Thoracic aorta (tissue), 2 donors: ENCODE measurements at places on chromosomes 6 and 20. TPM values are rescaled to one million over a fixed set of nuclear protein-coding genes. Genes with fewer than 3 reads are reported as not detected.

DNA sequence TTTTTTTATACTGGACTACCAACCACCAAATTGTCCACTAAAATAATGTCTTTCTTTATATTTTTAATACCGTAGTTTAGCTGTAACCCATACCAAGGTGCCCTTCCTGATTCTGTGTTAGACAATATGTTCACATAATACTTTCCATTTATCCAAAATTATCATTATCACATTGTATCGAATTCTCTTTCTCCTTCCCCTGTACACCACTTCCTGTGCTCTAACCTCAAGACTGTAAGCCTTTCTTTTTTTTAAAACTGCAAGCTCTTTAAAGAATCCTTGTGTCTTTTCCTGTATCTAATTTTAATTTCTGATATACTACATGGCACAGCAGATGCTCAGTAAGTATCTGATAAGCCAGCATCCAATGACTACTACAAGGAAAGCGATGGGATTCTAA is 917.5 kb downstream of the EYS start:
- no peak for DNase-seq

The PRPH2 gene
- total RNA-seq: 0.78 TPM

DNA sequence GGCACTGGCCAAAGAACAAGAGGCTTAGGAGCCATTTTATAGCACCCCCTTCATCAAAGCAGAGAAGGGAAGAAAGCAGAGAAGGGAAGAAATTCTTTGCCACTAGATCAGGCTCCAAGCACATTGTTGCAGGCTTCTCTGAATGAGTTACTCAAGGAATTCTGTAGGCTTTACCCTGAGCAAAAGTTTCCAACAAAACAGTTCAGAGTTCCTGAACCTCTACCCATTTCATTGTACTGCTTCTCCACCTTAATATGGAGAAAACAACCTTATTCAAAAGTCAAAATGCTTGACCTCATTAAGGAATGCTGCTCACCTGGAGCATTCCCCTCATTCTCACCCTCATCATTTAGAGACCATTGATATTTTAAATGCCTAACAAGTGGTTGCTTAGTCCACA is 115.5 kb upstream of the LOC128125822 start:
- no peak for DNase-seq

DNA sequence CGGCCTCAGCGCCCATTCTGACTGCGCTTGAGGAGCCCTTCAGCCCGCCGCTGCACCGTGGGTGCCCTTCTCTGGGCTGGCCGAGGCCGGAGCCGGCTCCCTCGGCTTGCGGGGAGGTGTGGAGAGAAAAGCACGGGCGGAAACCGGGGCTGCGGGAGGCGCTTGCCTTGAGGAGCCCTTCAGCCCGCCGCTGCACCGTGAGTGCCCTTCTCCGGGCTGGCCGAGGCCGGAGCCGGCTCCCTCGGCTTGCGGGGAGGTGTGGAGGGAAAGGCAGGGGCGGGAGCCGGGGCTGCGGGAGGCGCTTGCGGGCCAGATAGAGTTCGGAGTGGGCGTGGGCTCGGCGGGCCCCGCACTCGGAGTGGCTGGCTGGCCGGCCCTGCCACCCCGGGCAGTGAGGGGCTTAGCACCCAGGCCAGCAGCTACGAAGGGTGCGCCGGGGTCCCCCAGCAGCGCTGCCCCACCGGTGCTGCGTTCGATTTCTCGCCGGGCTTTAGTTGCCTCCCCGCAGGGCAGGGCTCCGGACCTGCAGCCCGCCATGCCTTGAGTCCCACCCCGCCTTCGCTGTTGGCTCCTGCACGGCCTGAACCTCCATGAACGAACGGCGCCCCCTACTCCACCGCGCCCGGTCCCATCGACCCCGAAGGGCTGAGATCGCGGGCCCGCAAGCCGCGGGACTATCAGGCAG is 45.7 kb upstream of the MCUR1 start:
- DNase-seq: no peak

GRCh38 chr6:8085053-8085511 is 17.3 kb downstream of the EEF1E1 start:
- no peak for DNase-seq

DNA sequence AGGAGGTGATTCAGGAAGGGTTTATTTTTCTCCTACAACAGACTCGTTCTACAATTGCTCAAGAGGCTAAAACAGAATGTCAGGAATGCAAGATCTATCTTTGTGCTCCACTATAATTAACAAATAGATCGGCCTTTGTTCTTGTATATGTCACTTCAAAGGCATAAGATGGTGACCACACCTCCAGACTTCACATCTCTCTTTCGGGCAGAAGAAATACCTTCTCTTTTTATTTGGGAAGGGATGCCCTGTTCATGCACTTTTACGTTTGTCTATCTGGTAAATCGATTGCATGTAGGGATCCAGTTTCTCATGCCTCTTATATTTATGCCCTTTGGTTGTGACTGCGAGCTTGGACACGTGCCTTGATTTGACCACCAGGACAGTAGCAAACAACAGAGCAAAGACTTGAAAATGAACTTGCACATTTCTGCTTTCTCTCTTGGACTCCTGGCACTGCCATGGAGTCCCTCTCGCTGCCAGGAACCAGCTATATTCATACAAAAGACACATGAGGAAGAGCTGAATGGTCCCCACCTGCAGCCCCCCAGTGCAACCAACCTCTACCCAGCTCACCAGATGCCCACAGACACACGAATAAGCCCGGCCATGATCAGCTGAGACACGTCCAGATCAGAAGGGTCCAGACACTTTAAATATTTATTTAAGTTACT is 219.8 kb upstream of the STXBP5 start:
- DNase-seq: no peak

- no peak for DNase-seq
These were observed 10.0 kb downstream of the CITED2 start for GRCh38 chr6:139364302-139364981.

DNA sequence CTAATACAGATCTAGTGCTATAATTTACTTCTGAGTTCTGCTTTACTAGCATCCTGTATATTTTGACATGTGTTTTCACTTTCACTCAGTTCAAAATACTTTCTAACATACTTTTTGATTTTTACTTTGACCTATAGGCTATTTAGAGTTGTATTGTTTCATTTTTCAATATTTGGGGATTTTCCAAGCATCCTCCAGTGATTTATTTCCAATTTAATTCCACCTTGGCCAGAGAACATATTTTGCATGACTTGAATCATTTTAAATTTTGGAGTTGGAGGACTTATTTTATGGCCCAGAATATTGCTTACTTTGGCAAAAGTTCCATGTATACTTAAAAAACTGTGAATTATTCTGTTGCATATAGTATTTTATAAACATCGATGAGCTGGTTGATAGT is 1215.6 kb upstream of the MAP3K7 start:
- no peak for DNase-seq

DNA sequence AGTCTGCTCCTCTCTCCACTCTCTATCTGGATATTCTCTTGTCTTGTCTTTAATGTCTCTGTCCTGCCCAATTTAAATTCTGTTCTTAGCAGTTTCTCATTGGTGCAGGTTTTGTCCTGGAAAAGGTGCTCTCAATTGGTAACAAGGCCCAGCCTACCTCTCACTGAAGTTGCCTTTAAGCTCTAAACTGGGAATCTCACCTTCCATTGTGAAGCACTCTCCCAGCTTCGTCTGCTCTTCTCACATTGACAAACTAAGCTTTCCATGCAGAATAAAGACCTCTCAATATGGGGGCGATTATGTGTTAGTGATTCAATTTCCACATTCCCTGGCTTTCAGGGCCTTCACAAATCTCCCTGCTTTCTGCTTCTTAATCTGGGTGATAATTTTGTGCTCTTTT is 1712.2 kb downstream of the GRIK2 start:
- no peak for DNase-seq

GRCh38 chr6:31556307-31556706 is 8.9 kb downstream of the NFKBIL1 start:
- DNase-seq: no peak

The ZNF391 gene
- total RNA-seq: 2.3 TPM

The CGAS gene
- total RNA-seq: 11.5 TPM

- DNase-seq: no peak
These were observed 26.3 kb downstream of the WRNIP1 start for GRCh38 chr6:2791450-2791974.
